T-cell (primary cell): ENCODE measurements at places on chromosomes 6 and 20.

- DNase-seq, result no peak
These were observed 592.7 kb upstream of the NRSN1 start for GRCh38 chr6:23533311-23533710.

DNA sequence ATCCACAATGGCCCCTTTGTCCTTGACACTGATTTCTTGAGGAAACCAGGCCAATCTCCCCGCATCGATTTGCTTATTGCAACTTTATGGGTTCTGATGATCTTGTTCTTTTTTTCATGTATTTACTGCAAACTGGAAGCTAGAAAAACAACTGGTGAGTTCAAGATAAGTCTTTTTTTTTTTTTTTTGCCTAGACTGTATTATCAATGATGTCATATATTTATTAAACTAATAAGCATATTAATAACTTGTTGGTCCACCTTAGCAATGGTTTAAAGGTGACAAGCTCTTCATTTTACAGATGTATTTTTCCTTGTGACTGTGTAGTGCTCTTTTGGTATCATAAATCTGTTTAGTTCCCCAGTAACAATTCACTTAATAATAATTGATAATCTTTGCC, 79.0 kb upstream of the NOX3 start:
- no peak for DNase-seq

- no peak for DNase-seq
These were observed 13.9 kb upstream of the RANBP9 start for GRCh38 chr6:13725570-13725969.

DNA sequence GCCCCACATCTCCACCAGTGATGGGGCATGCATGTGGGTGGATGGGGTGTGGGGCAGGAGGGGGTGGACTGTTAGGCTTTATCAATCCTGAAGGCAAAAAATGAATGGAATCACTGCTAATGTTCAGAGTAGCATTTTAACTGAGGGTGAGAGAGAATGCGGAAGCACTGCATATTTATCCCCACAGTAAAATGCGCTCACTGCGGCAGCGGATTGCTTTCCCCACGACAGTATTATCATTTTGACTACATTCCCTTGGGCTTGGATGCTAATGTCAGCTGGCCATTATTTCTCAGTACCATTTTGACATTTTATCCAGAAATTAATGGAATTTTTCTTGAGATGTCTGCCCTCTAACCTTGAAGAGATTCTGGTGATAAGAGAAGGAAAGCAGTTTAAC, 13.4 kb downstream of the ALDH8A1 start:
- DNase-seq, result no peak

- no peak for DNase-seq
These were observed 246.2 kb downstream of the HACE1 start for GRCh38 chr6:104613416-104614001.

GRCh38 chr6:32046450-32047083, 8.4 kb downstream of the CYP21A2 start:
- DNase-seq, result no peak

DNA sequence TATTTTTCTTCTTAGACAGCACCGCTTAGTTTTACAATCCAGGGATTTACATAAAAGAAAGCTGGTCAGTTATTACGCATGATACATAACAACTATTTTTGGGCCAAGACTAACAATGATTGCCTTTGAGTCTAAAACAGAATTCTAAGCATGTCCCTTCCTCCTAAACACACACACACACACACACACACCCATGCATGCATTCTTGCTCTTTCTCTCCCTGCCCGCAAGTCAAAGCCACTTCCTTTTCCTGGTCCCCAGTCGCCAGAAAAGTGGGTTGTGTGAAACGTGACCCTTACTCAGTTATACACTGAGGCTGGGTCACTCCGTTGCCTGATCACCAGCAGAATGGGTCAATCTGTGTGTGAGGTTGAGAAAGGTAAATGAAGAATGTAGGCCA, 31.4 kb downstream of the FYN start:
- peak; percentile 50 for DNase-seq

DNA sequence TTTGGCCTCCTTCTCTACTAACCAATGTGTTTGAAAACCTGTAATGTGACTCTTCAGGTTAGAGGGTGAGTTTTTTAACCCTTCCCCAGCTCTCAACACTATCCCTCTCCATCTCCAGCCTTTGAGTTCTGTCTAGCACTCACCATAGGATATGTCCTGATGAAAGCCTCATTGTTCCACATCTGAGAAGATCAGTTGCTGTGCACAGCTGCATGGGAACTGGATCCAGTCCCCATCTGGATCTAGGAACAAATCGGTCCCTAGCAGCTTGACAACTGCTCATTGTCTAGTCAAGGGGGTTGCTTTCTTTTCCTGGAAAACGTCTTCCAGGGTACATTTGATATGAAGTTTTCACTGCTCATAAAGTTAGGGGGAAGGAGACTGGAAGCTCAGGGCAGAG, 45.4 kb upstream of the AGPAT4 start:
- no peak for DNase-seq

- DNase-seq, result no peak
These were observed 201.5 kb downstream of the ZFAND3 start for GRCh38 chr6:38021029-38021428.

DNA sequence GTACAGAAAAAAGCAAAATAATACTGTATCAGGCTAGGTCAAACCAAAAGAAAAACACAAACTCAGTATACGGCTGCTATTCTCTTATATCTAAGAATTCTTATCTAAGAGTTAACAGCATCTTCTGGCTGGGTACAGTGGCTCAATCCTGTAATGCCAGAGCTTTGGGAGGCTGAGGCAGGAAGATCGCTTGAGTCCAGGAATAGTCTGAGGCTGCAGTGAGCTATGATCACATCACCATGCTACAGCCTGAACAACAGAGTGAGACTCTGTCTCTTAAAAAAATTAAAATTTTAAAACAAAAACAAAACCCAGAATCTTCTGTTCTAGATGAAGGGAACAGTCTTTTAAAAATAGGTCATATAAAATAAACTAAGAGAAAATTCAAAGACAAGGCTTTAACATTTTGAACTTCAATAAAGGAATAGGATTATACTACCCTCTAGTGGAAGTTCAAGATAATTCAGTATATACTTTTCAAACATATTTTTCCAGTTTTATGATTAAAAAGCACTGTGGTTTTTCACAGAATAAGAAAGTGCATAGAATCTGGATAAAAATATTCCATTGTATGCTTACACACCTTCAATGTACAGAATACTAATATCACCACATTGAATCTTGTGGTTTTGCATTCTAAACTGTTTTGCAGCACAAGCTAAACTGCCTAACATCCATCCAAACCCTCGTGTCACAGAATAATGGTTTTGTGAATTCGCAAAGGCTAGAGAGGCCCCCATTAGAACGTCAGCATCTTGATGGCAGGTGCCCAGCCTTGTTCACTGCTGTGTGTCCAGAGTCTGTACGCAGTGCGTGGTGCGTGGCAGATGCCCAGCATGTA, 39.3 kb downstream of the DTNBP1 start:
- no peak for DNase-seq

DNA sequence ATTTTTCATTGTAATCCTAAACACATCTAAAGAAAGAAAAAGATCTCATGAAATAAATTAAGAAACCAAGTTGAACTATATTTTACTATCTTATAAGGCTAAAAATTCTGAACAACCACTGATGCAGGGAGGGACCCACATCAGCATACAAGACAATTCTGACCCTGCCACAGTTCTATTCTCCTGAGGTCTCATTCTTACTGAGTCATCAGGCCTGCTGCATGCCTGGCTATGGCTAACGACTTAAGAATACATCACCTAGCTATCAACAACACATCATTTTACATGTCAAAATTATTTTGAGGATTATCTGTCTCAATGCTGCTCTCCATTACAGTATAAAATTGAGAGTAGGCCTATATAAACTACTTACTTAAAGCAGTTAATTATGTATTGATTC, 52.9 kb downstream of the FBXL4 start:
- DNase-seq, result no peak

- no peak for DNase-seq
These were observed 13.4 kb upstream of the FAM50B start for GRCh38 chr6:3835785-3836184.

GRCh38 chr6:14857501-14857900, 388.4 kb upstream of the JARID2 start:
- peak; percentile 91 for DNase-seq

GRCh38 chr20:48459722-48460395, 367.9 kb downstream of the PREX1 start:
- no peak for DNase-seq

DNA sequence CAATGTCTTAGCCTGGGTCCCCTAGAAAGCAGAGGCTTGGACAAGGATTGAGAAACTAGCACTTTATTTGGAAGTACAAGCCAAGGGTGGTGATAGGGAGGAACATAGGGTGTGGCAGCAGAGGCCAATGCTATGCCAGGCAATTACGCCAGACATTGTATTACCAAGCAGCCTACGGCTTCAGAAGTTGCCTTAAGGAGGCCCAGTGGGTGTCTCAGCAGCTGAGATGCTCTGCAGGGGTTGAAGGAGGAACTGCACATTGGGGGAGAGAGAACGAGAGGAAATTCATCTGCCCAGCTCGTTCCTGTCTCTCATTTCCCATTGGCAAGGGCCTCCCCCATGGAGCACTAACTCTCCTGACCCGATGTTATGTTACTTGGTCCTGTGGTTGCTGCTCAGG, 859 bp downstream of the C20orf202 start:
- DNase-seq, result no peak

- no peak for DNase-seq
These were observed 168.1 kb upstream of the HDDC2 start for GRCh38 chr6:125469915-125470314.

DNA sequence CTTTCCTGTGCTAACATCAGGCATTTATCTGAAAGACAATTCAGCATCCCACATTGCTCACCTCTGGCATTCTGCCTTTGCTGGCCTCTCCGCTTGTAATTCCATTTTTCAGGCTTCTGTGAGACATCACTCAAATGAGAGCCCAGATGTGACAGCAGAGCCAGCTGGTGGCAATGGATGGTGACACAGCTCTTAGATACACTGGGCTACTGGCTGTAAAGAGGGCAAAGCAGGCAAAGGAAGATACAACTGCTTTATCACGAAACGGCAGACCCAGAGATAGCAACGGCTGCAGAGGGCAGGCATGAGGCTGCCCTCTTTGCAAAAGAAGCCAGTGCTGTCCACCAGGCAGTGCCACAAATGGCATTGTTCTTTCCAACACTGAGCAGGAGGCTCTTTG, 329.8 kb downstream of the KIF16B start:
- DNase-seq, result no peak

DNA sequence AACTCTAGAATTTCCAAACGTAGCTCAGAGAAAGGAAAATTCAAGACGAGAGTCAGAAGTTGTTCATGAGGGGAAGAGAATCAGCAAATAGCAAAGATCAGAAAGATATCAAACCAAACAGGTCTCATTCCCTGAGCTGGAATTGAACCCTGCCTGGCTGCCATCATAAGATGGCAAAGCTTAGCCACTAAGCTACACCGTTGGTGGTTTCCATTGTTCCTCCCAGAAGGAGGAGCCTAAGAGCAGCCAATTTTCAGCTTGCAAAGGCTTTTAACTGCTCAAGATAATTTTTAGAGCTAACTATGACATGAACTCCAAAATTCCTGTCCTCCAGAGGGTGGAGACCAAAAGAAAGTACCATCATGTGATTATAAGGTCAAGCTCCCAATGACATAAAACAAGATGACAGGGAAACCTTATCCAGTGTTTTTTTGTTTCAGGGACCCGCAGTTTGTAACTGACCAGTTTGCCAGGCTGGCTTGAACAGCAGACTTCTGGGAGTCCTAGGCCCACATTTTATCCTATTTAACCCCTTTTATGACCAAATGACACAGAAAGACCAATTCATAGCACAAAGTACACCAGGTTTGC, 55.9 kb downstream of the COL11A2 start:
- DNase-seq, result no peak

DNA sequence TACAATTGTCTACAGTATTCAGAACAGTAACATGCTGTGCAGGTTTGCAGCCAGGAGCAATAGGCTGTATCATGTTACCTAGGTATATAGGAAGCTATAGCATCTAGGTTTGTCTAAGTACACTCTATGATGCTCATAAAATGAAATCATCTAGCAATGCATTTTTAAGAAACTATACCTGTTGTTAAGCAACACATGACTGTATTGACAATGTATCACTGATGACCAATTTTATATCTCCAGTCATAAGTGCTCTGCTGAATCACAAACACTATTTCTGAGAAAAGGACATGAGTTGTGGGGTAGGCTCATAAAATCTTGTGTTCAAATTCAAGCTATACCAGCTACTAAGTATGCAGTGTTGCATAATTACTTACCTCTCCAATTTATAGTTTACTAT, 501.3 kb downstream of the CD109 start:
- DNase-seq, result no peak

DNA sequence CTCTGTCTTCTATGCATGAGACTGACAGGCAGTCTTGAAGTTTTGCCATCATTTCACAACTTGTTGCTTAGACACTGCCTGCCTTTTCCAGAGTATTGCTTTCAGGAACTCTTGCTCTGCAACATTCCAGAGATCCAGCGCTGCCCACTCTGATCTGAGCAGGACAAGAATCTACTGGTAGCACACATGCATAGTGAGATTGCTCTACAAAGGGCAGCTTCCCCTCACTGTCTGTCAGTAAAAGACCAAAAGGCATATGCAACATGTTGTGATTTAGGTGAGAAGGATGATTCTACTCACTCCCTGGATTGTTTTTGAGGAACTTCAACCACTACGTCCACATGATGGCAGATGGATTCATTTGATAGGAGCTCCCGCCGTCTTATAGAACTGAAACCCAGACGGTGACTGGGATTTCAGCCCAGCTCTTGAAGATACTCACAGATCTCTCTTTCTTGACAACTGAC, 259.1 kb downstream of the ARID1B start:
- no peak for DNase-seq

DNA sequence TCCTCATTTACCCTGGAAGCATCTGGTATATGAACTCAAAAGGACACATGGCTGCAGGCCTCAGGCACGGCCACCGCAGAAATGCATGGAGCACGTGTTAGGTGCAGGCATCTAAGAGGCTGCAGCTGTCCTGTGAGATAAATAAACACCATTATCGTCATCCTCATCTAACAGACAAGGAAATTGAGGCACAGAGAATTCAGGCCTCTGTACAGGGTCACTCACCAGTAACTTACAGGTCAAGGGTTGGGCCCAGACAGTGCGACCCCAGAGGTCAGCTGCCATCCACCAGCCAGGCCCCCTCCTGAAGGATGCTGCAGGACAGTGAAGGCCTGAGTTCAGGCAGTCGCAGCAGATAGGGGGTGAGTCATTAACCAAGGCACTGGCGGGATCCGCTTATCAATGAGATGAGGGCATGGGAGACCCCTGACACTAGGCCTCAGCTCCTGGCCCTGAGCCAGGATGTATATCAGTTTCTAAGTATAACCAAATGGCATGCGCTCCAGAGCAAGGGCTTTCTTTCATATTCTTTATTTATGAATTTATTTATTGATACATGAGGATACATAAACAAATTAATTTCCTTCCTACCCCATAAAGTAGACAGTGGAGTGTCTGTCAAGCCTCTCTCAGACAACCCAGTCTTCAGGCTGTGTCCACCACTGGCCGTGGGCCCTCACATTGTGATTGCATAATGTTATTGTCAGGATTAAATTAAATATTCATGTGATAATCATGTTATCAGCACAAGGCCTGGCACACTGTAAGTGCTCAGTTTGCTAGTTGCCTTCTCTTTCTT, 316.9 kb downstream of the QKI start:
- DNase-seq, result no peak

GRCh38 chr6:127342296-127342945, 988 bp downstream of the ECHDC1 start:
- no peak for DNase-seq
